ENCODE measurements at places on chromosomes 16 and 17. TPM values are rescaled to one million over a fixed set of nuclear protein-coding genes. Genes with fewer than 3 reads are reported as not detected.

DNA sequence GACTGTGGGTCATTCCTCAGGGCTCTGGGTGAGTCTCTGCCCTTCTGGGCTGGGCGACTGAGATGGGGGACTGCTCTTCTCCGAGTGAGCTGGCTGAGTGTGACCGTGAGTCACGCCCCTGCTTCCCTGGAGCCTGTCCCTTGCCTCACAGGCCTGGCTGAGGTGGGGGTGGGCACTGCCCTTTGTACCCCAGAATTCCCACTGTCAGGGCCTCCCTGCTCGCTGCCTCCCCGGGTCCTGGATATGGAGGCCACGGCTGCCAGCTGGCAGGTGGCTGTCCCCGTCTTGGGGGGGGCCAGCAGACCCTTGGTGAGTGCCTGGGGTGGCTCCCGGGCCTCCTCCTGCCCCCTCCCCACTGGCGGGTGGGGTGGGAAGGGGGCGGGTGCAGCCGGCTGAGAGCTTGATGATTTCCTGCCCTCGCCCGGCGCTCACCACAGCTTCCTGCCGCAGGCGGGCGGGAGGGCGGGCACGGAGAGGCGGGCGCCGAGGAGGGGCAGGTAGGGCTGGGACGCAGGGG lies at the start of gene LAT:
TSS of gene LAT (plus strand) at position 434 of the 517 bp plus-strand sequence. CDS start 366 bp downstream, outside the sequence.
- DNase-seq: no peak

DNA sequence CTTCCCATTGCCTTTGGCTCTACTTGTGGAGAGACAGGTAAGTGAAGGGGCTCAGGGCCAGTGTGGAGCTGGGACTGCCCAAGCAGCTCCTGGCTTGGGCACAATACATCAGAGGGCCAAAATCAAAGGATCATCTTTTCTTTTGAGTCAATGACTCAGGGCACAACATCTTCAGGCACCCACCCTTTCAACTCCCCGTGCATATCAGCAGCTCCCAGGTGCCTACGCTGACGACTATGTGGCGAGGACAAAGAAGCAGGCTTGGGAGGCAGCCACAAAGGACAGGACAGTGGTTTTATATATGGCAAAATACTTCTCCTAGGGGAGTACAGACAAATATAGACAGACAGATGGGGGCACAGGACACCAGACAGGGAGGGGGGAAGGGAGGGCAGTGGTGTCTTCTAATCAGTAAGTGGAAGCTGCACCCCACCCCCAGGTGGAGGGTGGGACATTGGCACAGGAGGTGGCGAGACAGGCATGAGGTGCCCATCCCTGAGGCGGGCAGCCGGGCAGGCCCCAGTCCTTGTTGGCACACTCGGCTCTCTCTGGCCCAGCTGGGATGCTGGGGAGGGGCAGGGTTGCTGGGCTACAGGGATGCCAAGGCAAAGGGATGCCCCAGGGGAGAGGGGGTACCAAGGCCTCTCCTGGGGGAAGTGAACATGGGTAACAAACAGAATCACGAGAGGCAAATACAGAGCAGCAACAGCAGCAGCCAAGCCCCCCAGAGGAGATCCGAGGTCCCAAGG lies 7.7 kb upstream of the ARL5C start:
- no peak for DNase-seq

- DNase-seq: no peak
Observed at GRCh38 chr17:34725008-34725407, 145.6 kb downstream of the TMEM132E start.

DNA sequence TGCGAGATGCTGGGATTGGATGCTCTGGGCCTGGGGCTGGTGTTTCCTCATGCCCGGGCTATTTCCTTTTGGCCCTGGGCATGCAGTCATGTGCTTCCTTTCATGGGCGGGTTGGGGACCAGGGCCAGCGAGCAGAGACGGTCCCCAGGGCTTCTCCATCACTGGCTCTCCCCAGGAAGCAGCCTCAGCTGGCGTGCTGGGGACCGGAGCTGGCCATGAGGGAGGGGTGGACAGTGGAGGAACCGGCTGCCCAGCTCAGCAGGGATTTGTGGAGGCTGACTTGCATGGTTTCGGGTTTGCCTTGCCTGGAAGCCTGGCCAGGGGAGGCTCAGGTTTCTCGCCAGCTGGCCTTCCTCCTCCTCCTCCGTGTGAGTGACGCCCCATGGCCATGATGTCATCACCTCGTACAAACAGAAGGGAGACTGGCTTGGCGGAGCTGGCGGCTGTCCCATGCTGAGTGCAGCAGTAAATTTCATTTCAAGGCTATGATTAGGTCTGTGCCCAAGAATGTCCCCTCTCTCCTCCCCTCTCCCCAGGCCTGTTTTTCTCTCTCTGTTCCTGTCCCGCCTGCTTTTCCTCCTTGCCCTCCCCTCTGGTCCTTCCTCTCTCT lies 8.9 kb upstream of the TIMP2 start:
- DNase-seq: peak; percentile 74

DNA sequence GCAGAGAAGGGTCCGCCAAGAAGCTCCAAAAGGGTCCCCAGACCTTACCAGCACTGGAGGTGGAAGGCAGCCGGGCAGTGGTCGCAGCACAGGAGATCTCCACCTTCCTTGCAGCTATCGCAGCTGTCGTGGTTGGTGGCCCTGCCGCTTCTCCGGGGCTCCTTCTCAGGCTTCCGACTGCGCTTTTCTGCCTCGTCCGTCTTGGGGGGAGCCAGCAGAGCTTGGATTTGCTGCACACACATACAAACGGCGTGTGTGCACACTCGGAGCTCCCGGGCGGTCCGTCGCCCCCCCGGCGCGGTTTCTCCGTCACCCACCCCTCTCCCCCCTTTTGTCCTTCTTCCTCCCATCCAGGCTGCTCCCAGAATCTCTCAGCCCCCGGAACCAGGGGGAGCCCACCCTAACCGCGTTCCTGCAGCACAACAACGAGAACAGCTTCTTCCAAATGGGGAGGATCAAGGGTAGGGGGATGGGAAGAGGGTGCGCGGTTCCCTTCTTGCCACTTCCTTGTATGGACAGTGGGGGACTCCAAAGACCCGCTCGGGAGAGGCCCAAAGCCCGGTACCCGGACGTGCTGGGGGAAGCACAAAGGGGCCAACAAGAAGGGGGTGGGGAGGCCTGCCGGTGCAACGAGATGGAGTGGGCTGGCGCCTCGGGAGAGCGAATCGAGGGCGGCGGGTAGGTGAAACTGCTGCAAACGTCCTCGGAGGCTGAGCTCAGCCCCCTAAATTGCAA lies 1.1 kb downstream of the PHF12 start:
- peak; percentile 39 for DNase-seq

DNA sequence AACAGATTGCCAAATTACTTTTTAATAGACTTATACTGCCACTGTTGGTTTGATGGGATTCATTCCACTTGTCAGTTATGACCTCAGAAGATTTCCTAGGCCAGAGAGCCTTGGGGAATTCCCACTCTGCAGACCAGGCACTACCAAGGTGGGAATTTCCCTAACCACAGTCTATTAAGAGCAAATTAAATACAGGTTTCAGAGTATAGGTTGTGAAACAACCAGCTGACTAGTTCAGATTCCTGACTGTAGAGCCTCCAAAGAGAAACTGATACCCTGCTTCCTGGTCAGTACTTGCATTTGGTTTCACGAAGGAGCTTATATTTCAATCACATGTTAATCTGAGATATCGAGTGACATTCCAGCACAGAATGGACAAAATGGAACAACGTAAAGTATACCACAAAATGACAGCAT lies 186.5 kb downstream of the STX8 start:
- no peak for DNase-seq

DNA sequence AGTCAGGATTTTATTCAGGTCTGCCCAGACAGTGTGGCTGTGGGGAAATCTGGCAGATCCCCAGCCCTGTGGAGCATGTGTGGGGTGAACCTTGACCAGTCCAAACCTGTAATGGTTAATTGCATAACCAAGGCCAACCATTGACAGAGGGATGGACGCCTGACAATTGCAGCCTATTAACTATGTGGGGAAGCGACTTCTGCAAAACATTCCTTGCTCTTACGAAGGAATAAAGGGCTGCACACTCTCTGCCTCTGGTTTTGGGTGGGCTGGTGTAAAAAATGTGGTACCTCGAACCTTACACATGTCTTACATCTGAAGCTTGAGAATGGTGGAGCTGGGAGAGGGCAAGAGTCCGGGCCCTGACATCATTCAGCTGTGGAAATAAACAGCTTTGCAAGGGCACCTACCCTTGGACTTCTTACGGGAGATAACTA lies 35.8 kb downstream of the MAF start:
- DNase-seq: no peak

GRCh38 chr17:10243883-10244844 lies 45.8 kb upstream of the GAS7 start:
- no peak for DNase-seq

- DNase-seq: no peak
Observed at GRCh38 chr17:82022310-82022980, at the start of gene CENPX. Gene CENPX, minus strand, starts transcription at chr17:82022878. Its CDS starts 17 bp downstream, at chr17:82022861.

- no peak for DNase-seq
Observed at GRCh38 chr16:2282866-2283555, 15.1 kb upstream of the RNPS1 start.

DNA sequence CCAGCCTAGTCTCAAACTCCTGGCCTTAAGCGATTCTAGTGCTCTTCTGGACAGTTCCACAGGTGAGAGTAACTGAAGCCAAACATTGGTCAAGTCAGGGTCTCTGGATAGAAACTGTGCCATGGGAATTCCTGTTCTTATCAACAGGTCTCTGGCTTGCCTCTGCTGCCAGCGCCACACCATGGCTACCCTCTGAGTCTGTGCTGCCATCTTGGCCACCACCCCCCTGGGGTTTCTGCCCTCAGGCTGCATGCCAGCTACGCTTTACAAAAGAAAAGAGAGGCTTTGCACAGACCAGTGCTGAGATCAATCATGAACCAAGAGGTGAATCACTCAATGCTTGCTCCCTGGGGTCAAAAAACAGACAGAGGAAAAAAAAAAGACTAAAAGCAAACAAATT lies 24.4 kb upstream of the CREBBP start:
- no peak for DNase-seq

DNA sequence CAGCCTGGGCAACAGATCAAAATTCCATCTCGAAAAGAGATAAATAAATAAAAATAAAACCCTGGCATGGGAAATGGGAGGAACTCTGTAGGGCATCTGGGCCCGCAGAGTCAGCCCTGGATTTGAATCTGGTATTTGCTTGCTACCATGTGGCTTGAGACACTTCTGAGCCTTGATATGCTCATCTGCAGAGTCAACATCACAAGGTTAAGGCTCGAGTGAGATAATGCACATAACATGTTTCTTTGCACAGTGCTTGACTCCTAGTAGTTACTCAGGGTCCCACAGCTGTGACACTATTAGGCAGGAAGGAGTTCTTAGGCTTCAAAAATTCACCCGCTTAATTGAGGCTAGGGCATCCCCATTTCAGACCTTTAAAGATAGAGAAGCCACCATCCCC lies 21.3 kb downstream of the CDK5RAP3 start:
- no peak for DNase-seq

DNA sequence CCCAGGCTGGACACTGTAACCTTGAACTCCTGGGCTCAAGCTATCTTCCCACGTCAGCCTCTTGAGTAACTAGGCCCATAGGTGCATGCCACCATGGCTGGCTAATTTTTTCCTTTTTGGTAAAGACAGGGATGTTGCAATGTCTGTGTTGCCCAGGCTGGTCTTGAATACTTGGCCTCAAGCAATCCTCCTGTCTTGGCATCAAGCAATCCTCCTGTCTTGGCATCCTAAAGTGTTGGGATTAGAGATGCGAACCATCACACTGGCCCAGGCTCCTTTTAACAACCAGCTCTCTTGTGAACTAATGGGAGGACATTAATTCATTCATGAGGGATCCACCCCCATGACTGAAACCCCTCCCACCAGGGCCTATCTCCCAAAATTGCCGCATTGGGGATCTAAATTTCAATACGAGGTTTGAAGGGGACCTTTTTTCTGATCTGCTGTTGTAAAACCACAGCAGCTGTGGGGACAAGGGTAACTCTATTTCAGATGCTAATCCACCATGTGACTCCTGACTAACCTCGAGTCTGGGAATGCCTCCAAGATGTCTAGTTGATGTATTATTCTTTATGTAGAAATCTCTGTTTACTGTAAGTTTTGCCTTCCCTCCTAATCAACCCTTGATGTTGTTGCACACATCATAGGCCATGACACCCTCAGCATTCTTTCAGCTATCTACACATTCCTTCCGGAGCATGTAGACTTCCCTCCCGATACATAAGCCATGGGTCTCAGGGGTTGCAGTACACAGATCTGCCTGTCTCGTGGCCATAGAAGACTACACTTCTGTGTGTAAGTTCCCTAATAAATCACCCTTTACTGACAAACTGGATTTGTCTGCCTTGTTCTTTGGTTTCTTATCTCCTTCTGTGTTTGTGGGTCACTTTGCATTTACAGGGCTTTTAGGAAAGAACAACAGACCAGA lies 37.6 kb downstream of the RNF112 start:
- DNase-seq: no peak

GRCh38 chr16:27823421-27823820 lies 240.1 kb downstream of the GSG1L start:
- no peak for DNase-seq

GRCh38 chr17:48720266-48721008 lies 1.9 kb downstream of the PRAC1 start:
- no peak for DNase-seq

DNA sequence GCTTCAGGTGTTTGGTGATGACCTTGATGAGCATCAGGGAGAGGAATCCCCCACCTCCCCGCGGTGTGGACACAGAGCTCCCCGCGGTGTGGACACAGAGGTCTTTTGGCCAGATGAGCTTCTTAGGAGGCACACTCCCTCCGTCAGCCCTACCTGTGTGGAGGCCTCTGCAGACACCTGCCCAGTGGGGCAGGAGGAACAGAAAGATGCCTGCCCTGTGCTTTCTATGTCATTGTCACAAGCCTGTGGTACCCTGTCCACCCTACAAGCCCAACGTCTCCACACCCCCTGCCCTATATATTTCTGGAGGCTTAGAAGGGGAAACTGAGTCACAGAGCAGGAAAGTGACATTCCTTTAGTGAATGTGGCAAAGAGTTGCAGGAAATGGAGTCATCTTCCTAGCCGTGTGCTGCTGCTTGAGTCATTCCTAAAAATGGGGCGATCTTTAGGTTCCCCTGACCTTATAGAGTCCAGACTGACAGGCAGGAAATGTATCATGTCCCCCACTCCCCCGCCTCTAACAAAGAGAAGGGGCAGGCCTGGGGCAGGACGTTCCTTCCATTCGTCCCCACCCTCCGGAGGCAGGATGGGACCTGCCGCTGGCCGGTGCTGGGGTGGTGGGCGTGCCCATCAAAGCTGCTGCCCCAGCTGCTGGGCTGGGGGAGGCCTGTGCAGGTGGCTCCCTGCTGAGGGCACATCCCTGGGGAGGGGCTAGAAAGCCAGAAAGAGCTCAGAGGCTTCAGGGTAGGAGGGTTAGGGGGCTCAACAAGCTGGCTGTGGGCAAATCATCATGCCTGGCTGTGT lies 1.0 kb upstream of the C16orf74 start:
- DNase-seq: no peak

GRCh38 chr17:48732688-48733629 lies 4.4 kb upstream of the HOXB13 start:
- no peak for DNase-seq

GRCh38 chr17:32920293-32920692 lies 7.7 kb upstream of the TMEM98 start:
- no peak for DNase-seq

- no peak for DNase-seq
Observed at GRCh38 chr17:75927286-75927922, 13.4 kb downstream of the FBF1 start.

The LRRC75A gene
- 3.3 TPM for total RNA-seq

The DPH1 gene
- 21.6 TPM for total RNA-seq

The KRTAP3-1 gene
- total RNA-seq: not detected

The PRAC1 gene
- not detected for total RNA-seq

The KRTAP2-3 gene
- total RNA-seq: not detected

The HS3ST3B1 gene
- 1.6 TPM for total RNA-seq

The SAMD14 gene
- total RNA-seq: 21.2 TPM

The C17orf78 gene
- total RNA-seq: not detected
